ENCODE measurements at places on chromosomes 12 and 14.

DNA sequence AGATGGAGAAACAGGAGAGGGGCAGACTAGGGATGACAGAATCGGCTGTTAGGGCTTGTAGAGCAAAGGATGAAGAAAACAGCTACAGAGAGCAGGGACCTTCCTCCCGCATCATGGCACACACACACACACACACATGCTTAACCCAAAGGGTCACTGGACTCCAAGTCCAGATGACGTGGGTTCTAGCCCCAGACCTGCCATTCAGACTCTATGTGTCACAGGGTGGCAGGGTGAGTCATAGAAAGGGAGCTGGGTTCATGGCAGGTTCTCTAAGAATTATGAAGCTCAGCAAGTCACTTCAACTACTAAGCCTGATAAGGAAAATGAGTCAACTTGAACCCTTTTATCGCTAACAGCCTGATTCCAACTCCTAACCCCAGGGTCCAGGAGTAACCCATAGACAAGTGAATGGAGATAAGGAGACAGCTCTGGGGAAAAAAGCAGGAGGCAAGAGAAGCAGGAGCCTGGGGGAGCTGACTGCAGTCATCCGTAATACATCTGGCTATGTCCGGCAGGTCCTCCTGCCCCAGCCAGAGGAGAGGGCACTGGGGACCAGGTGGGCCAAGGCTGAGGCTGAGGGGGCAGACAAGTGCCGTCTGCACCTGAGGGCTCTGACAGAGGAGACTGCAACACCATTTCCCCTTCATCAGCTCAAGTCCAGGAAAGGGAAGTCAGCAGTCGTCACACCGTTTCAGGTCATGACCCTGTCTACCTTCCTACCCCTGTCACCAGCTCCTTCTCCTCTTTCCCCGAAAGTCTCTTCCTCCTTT lies 3.6 kb upstream of the TNFRSF1A start:
- DNase-seq: no peak

DNA sequence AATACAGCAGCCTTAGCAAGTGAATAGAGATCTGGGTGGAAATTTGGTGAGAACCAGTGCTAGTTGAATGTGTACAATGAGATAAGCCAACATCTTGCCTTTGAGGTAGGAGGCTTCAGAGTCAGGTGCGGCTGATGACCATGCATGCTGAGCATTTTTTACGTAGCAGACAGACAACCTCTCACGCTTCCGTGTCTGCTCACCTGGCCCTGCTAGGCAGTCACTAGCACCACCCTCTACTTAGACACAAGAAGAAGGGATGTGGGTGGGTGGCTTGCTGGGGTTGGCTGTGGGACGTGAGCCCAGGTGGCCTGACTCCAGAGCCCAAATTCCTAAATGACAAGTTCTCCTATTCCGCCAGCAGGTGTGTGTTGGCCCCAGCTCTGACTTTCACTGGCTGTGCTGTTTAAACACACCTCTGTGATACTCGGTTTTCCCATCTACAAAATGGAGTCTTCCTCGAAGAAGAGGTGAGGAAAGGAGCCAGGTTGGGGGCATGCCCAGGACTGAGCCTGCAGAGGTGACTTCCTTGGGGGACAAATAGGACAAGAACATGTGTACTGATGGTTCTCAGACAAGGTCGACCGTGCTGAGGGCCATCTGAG lies 57.8 kb upstream of the BCL11B start:
- no peak for DNase-seq

- no peak for DNase-seq
These were observed 5.9 kb downstream of the KRT86 start for GRCh38 chr12:52280319-52280795.

DNA sequence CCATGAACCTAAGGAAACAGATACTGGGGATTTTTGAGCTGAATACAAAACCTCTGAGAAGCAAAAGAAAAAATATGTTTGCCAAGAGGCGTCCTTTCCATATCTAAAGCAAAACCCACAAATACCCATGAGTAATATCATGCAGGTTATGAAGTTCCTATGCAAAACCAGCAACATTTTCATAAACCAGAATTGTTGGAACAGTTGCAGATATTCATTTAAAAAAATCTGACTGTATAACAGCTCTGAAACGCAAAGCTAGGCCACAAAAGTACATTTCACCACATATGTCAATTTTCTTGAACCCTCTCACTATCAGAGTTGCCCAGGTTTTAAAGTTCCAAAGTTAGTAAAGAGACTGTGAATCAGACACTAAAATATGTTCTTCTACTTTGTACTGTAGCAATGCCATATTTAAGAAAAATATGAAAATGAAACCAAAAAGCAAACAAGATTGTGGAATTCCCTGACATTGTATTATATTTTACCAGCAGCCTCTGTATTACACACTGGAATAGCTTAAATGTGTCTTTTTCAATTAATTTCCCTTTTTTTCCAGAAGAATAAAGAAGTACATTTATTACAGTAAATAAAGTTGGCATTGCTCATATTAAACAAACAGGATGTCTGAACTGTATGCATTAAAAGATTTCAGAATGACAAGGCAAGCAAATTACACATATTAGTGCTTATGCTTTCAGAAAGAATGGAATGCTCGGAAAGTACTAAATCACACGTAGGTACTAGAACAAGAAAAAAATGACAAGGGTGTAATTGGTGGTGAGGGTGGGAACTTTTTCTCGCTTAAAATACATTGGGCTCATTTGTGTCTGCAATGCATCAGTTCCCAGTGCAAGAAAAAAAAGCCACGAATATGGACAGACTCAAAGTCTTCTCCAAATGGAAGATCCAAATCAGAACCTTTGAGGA lies 33.6 kb upstream of the HIF1A start:
- DNase-seq: no peak

DNA sequence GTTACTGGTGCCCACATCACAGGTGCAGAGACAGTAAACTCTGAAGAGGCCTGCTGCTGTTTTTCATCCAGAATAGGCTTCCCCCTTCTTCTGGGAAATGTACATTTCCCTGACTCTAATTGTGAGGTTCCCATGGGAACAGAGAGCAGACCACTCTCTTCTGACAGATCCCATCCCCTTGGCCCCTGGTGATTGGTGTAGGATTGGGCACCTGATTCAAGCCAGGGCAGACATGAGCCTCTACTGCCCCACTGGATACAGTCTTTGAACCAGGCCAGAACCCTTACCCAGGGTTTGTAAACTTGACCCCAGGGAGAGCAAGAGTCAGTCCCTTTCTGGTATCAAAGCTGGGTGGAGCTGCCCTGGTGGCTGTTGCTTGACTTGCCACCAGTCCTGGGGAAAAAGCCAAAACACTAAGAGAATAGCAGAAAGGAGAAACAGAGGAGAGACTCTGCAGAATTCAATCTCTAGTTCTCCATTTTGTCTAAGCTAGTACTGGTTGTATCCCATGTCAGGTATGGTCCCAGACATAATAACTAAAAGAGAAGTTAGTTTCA lies 14.8 kb upstream of the NFYB start:
- no peak for DNase-seq

- no peak for DNase-seq
These were observed 222.7 kb upstream of the FOXN3 start for GRCh38 chr14:89639687-89640086.

DNA sequence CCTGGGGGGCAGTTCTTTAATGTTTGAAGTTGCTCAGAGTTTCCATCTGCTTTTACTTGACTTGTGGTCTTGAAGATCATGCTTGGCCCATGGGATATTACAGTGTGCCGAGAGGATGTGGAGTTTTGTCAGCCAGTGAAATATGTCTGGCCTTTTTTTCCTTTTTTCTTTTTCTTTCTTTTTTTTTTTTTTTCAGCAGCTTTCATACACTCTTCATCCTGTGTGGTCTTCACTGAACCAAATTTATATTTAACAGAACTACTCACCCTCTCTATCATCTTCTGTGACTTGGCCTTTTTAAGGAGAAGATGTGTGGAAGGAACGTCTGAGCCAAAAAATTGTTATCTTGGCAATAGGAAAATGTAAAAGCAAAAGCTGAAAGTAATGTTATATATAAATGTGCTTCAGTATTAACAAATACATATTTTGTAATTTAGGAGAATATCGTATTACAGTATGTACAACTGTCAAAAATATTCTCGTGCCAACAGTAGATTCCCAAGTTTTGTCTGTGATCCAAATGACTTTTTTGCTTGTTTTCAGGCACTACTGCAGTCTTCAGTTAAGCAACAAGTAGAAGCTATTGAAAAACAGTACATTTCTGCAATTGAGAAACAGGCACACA lies 200.6 kb downstream of the CCDC91 start:
- no peak for DNase-seq

DNA sequence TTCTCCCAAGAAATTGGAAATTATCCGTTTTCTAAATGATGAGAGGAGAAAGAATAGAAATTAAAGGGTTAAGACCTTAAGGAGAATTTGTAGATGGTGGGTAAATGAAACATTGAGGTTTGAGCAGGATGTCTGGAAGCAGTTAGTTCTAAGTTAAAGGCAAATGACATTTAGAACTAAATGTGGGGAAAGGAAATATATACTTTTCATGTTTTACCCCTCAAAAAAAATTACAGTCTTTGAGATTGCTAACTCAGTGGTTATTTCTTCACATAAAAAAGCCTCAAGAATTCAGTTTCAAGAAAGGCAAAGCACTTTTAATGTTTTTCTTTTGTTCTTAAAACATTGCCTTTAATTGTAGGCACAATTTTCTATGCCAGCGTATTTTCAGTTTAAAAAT lies 114.0 kb downstream of the PLEKHA5 start:
- DNase-seq: no peak

DNA sequence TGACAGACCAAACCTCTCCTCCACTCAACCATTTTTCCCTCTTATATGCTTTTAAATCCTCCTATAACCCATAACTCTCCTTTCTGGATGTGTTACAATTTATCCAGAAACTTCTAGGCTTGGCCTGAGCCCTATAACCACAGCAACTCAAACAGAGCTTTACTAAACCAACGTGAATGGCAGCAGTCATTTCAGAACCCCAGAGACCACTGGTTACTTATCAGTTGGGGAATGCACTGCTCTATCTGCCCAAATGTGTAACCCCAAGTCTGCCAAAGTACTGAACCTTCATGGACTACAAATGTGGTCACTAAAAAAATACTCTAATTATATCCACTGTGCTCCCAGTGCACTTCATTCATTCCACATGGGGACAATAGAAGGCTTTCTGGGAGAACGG lies 42.0 kb downstream of the NAA25 start:
- DNase-seq: no peak

- DNase-seq: no peak
These were observed 12.1 kb downstream of the PCBP2 start for GRCh38 chr12:53463802-53464560.

GRCh38 chr12:2615665-2616402 lies 178.9 kb upstream of the FKBP4 start:
- DNase-seq: no peak

DNA sequence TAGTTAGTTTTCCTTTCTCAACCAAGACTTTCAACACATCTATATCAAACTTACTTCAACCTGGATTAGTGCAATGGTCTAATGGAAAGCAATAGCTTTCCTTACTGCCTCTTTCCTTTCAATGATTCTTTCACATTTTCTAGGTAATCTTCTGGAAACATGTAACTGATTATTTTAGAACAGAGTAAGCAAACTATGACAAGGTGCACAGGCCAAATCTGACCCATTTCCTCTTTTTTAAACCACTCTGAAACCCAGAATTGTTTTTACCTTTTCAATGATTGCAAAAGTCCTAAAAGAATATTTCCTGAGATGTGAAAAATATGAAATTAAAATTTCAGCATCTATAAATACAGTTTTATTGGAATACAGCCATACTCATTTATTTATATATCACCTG lies 81.6 kb upstream of the TMTC2 start:
- DNase-seq: no peak

GRCh38 chr12:50246873-50247612 lies 36.3 kb downstream of the LIMA1 start:
- no peak for DNase-seq

GRCh38 chr14:99245564-99246511 lies 26.2 kb downstream of the BCL11B start:
- DNase-seq: no peak

- DNase-seq: no peak
These were observed 95.5 kb downstream of the SLC6A15 start for GRCh38 chr12:84816916-84817695.

- DNase-seq: no peak
These were observed 1.1 kb upstream of the SUSD6 start for GRCh38 chr14:69610020-69610873.

- DNase-seq: no peak
These were observed 363.6 kb downstream of the SNAPC1 start for GRCh38 chr14:62125793-62126192.

DNA sequence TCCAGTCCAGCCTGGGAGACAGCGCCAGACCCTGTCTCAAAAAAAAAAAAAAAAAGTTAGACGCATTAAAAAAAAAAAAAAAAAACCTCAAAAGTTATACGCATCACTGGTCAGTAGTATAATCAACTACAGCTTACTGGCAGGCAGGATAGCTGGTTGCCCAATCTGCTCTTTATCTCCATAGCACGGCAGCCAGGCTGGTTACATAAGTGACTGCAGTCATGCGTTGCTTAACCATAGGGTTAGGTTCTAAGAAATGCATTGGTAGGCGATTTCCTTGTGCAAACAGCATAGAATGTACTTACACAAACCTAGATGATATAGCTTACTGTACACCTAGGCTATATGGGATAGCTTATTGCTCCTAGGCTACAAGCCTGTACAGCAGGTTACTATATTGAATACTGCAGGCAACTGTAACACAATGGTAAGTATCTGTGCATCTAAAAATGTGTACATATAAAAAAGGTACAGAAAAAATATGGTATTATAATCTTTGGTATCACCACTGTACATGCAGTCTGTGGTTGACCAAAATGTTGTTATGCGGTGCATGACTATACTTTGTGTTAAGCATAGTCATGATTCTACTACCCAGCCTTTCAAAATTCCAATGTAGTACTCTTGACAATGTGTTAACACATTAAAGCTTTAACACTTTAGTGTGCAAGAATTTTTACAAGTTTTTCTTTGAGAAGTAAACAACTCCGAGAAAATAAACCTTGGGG lies 8.1 kb downstream of the L2HGDH start:
- DNase-seq: no peak

- no peak for DNase-seq
These were observed 313.5 kb upstream of the KITLG start for GRCh38 chr12:88893801-88894200.

DNA sequence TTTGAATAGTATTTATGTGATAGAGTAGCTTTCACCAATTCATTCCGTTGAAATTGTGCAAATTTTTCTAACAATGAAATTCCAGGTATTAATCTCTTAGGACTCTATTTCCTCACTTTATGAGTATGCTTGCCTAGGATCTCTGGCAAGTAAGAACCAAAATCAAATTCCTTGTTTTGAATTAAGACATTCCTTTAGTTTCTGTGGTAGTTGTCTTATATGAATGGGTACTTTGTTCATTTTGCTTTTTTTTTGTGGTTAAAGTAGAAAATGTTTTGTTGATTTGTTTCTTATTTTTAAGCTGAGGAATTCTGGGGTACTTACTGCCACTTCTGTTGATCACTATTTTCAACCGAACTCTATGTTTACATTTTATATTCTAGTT lies 59.8 kb downstream of the KITLG start:
- DNase-seq: no peak

DNA sequence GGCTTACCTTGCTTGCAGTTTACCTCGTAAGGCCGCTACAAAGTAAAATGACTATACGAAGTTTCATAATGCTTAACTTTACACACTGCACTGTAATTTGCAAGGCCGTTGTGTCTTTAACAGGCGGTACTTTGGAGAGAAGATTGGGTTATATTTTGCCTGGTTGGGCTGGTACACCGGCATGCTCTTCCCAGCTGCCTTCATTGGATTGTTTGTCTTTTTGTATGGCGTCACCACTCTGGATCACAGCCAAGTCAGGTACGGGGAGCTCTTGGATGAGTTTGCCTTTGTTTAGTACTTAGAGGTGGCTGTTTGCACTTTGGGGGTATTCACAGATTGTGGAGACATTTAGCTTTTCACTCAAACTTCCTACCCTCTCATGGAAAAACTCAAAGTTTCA lies 167.8 kb downstream of the SLC5A8 start:
- DNase-seq: no peak

GRCh38 chr12:109331301-109331952 lies 16.3 kb upstream of the MYO1H start:
- no peak for DNase-seq

Measured in stimulated activated CD8-positive, alpha-beta memory T cell treated with anti-CD3 and anti-CD28 coated beads, Interleukin-7, amount 100 ng/mL, for 4 hours (primary cell).